NCI-H1105 (cell line): ENCODE measurements at places on chromosomes 12 and 14.

- DNase-seq: no peak
These were observed 5.4 kb upstream of the C12orf75 start for GRCh38 chr12:105325117-105325516.

DNA sequence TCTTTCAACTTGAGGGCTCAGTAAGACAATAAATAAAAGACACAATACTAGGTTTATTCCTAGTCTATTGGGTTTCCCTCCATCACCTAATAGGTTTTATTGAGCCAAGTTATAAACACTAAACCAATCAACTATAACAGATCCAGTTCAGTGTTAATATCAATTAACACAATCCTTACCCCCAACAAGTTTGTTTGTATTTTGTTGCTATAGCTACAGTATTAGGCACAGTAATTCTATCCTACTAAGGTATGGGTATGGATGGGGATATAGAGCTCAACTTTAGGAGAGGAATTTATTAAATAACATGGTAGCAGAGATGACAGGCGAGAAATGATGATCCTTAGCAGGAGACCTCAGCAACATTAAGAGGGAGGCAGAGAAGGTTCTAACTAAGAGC lies 13.3 kb downstream of the PPP4R3A start:
- no peak for DNase-seq

DNA sequence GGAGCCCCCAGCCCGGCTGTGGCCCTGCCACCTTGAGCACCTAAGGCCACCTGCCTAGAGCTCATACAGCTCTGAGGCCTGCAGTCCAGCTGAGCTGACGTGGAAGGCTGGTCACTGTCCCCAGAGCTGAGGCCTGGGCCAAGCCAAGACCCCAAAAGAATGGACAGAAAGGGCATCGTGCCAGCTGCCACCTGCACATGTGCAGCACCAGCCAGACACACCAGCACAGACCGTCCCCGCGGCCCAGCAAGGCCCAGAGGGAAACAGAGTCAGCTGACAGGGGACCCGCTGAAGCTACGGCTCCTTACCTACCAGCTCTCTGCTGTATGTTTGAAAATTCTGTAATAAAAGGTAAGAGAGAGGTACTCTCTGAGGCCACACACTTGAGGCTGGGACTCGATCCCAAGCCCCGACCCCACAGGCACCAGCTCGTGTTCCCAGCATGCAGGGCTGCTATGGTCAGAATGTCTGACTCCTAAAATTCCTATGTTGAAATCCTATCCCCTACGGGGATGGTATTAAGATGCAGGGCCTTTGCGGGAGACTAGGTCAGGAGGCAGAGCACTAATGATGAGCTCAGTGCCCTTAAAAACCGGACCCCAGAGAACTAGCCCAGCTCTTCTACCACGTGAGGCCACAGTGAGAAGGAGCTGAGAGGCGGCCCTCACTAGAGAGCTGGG lies 25.4 kb downstream of the BRF1 start:
- DNase-seq: no peak

GRCh38 chr12:32600681-32601080 lies 78.4 kb upstream of the DNM1L start:
- no peak for DNase-seq

- DNase-seq: no peak
These were observed 10.9 kb downstream of the AACS start for GRCh38 chr12:125076103-125076502.

GRCh38 chr14:94244182-94244581 lies 48.9 kb downstream of the SERPINA10 start:
- DNase-seq: no peak
